Cardiac muscle cell (in vitro differentiated cells and primary cell): ENCODE measurements at places on chromosomes 1 and 21. TPM values are rescaled to one million over a fixed set of nuclear protein-coding genes. Genes with fewer than 3 reads are reported as not detected.

FCRL6 gene
- not detected in 2 replicates for polyA plus RNA-seq

ZBTB8B gene
- polyA plus RNA-seq: 0.56 and 0.96 TPM in 2 replicates

CLCA4 gene
- not detected in 2 replicates for polyA plus RNA-seq

NBPF20 gene
- polyA plus RNA-seq: 0.70 and 1.6 TPM in 2 replicates

ZBTB21 gene
- polyA plus RNA-seq: 2.3 and 2.6 TPM in 2 replicates

C4BPA gene
- polyA plus RNA-seq: not detected in 2 replicates

SH2D2A gene
- 1.1 and 5.2 TPM in 2 replicates for polyA plus RNA-seq

RGSL1 gene
- polyA plus RNA-seq: not detected in 2 replicates

FAM72C gene
- 3.3 and 16.0 TPM in 2 replicates for polyA plus RNA-seq

PLXNA2 gene
- polyA plus RNA-seq: 23.2 and 35.6 TPM in 2 replicates

S100A2 gene
- 2.3 and 3.7 TPM in 2 replicates for polyA plus RNA-seq

F3 gene
- polyA plus RNA-seq: 0.81 and 1.6 TPM in 2 replicates

IL19 gene
- polyA plus RNA-seq: not detected in 2 replicates

RHBDL2 gene
- 0.21 TPM in 1 of 2 replicates, not detected in the other for polyA plus RNA-seq

GBP6 gene
- not detected in 2 replicates for polyA plus RNA-seq

GFI1 gene
- polyA plus RNA-seq: not detected in 2 replicates

KCNT2 gene
- 2.0 and 3.4 TPM in 2 replicates for polyA plus RNA-seq

COQ8A gene
- polyA plus RNA-seq: 45.1 and 71.5 TPM in 2 replicates

FCRLA gene
- polyA plus RNA-seq: 0.39 TPM in 1 of 2 replicates, not detected in the other

DNM3 gene
- polyA plus RNA-seq: 0.49 TPM in 1 of 2 replicates, not detected in the other

BMP8B gene
- 0.02 and 0.14 TPM in 2 replicates for polyA plus RNA-seq

VWA1 gene
- 31.5 and 48.1 TPM in 2 replicates for polyA plus RNA-seq

LYPD8 gene
- polyA plus RNA-seq: not detected in 2 replicates

KCNJ10 gene
- polyA plus RNA-seq: 0.35 and 0.54 TPM in 2 replicates

OLFML2B gene
- 1.9 TPM in 1 of 2 replicates, not detected in the other for polyA plus RNA-seq

DSCAM gene
- polyA plus RNA-seq: 0.04 and 0.23 TPM in 2 replicates

PCSK9 gene
- 2.4 TPM in 1 of 2 replicates, not detected in the other for polyA plus RNA-seq

FCGR1A gene
- 0.12 and 0.64 TPM in 2 replicates for polyA plus RNA-seq

SPRR2E gene
- not detected in 2 replicates for polyA plus RNA-seq

CYP4X1 gene
- 0.69 and 1.3 TPM in 2 replicates for polyA plus RNA-seq

UBASH3A gene
- not detected in 2 replicates for polyA plus RNA-seq

GBP7 gene
- polyA plus RNA-seq: 0.49 and 0.71 TPM in 2 replicates

CFH gene
- polyA plus RNA-seq: 0.09 TPM in 1 of 2 replicates, not detected in the other

RAP1GAP gene
- polyA plus RNA-seq: 5.8 and 9.8 TPM in 2 replicates

OPTC gene
- not detected in 2 replicates for polyA plus RNA-seq

HCN3 gene
- 3.7 and 12.9 TPM in 2 replicates for polyA plus RNA-seq

MOV10 gene
- polyA plus RNA-seq: 62.0 and 86.0 TPM in 2 replicates

NTRK1 gene
- polyA plus RNA-seq: 2.4 and 3.9 TPM in 2 replicates

TMEM61 gene
- not detected in 2 replicates for polyA plus RNA-seq

C1orf167 gene
- 0.44 and 1.00 TPM in 2 replicates for polyA plus RNA-seq

UBL4B gene
- not detected in 2 replicates for polyA plus RNA-seq

HPCAL4 gene
- 0.06 TPM in 1 of 2 replicates, not detected in the other for polyA plus RNA-seq

SMIM1 gene
- 25.8 and 39.3 TPM in 2 replicates for polyA plus RNA-seq

MAEL gene
- polyA plus RNA-seq: 0.79 and 2.5 TPM in 2 replicates

RAD54L gene
- 5.9 and 13.6 TPM in 2 replicates for polyA plus RNA-seq

RGS8 gene
- 0.14 TPM in 1 of 2 replicates, not detected in the other for polyA plus RNA-seq

CFAP298 gene
- polyA plus RNA-seq: 56.2 and 57.1 TPM in 2 replicates

VSIG8 gene
- not detected in 2 replicates for polyA plus RNA-seq
